ENCODE measurements at places on chromosomes 16 and 17. TPM values are rescaled to one million over a fixed set of nuclear protein-coding genes. Genes with fewer than 3 reads are reported as not detected.

The CTRL gene
- 3.3 TPM for total RNA-seq

The KIF18B gene
- total RNA-seq: 51.8 TPM

The KRTAP4-6 gene
- not detected for total RNA-seq

The IKZF3 gene
- total RNA-seq: 0.31 TPM

The PIRT gene
- not detected for total RNA-seq

The ITGA2B gene
- 8.3 TPM for total RNA-seq

Measured in H9 (cell line).